ENCODE measurements at places on chromosomes 1 and 21.

- no peak for DNase-seq
These were observed 97.3 kb upstream of the RAB3GAP2 start for GRCh38 chr1:220369511-220369910.

DNA sequence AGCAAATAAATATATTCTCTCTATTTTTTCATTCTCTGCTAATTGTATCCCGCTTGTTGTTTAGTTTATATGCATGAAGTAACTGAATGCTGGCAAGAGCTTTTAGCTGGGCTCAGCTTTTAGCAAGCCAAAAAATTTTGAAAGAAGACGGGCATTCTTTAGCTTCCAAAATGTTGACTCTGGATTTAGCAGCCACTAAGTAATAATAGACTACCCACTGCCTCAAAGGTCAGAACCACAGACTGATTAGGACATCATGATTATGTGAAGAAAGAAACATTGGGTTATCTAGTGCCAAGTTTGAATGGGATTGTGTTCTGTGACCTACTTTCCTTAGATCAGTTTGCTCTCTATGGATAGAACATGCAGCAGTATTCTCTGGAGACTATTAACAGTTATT, 80.3 kb upstream of the DPH5 start:
- DNase-seq, result no peak

- no peak for DNase-seq
These were observed 25.6 kb downstream of the RAB4A start for GRCh38 chr1:229296541-229296941.

- no peak for DNase-seq
These were observed 15.7 kb upstream of the RCAN1 start for GRCh38 chr21:34630536-34631143.

GRCh38 chr1:246318036-246318359, 189.1 kb downstream of the SMYD3 start:
- no peak for DNase-seq

DNA sequence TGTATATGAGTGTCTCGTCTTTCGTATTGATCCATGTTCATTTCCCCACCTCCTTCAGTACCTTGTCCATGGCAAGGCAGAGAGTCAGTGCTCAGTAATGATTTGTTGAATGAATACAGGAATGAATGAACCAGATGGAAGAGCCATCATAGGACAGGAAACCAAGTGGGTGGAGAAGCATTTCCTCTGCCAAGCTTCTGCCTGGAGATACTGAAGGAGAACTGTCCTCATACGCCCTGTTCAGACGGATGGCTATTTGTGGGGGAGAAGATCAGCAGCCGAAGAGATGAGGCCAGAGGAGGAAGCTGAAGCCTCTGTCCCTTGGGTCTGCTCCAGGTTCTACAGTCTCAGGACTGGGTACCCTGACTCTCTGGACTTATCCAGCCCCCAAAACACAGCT, 5.8 kb downstream of the FAM43B start:
- no peak for DNase-seq

- no peak for DNase-seq
These were observed 62.1 kb downstream of the PCNT start for GRCh38 chr21:46385846-46386733.

- no peak for DNase-seq
These were observed 10.8 kb upstream of the TIAM1 start for GRCh38 chr21:31354604-31355443.

DNA sequence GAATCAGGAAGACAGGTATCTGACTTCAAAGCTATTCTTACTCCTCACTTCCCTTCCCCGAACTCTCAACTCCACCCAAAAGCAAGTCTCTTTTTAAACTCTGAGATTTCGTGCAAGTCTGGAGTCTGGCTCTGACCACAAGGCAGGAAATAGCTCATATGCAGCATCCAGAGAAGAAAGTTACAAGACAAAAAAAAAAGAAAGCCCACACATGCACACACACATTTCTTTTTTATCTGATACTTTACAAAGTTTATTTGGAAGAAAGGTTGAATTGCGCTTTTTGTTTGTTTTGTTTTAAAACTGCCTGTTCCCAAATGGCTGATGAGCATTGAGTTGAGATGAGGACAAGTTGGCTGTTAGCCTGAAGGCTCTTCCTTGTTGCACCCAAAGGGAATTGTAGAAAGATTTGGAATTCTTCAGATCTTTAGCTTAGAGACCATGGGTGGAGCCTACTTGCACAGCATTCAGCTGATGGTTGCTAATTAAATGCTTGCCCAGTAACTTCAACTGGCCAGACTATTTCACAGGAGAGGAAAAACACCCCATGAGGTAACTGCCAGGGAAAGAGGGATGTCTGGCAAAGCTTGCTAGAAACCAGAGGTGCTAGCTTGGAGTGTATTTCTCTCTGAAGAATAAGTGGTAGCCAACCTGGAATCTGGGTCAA, 490.3 kb downstream of the TTLL7 start:
- no peak for DNase-seq

- DNase-seq, result no peak
These were observed 3.5 kb downstream of the DHCR24 start for GRCh38 chr1:54883349-54884102.

DNA sequence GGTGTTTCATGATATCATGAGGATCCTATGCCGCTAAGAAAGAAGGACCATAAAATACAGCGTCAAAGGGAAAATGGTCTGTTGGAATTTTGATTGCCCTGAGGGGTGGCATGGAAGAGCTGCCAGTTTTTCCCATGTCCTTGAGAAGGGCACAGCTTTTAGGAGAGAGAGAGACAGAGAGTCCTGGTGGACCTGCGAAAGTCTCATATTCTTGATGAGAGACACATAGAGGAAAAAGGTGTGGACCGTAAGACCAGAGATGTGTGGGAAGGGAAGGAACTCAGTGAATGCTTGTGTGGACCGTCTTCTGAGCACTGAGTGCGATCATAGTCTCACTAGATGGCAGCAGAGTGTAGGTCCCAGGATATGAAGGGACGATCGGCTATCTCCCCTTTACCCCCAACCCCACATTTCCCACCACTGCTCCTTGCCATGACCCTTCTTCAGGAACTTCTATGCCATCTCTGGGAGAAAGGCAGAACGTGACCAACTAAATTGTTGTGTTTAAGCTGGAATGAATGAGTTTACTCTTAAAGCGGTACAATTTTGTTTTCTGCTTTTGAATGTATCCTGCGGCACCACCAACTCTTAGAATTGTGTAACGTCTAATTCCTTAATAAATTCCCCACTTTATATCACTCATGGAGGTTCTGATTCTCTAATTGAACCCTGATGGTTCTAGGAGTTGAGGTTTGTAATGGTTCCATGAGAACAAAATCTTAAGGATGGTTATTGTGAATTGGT, 117.7 kb downstream of the CTH start:
- no peak for DNase-seq

DNA sequence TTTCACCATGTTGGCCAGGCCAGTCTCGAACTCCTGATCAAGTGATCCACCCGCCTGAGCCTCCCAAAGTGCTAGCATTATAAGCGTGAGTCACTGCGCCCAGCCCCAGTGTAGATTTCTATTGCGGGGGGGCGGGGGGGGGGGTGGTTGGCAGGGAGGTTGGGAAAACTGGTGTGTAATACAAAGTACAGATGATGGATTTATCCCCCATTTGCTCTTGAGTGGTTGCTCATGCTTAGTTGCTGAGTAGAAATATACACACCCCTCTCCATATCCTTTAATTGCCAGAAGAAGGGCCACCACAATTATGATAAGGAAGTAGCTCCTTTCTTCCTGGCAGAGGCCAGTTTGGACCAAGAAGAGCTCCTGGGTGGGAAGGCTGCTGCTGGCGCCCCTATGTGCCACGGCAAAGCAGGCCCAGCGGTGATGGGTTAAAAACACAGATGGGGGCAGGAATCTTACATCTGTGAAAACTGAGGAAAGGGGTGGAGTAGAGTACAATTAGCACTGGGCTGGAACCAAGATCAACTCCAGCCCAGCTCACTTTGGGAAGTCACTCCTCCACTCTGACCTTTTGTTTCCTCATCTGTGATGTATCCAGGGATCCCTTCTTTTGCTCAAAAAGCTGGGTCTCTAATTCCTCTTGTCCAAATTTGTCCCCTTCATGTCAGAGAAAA, 55.2 kb downstream of the MRPL37 start:
- DNase-seq, result no peak

- DNase-seq, result no peak
These were observed 360 bp upstream of the GBP3 start for GRCh38 chr1:89023026-89023425.

DNA sequence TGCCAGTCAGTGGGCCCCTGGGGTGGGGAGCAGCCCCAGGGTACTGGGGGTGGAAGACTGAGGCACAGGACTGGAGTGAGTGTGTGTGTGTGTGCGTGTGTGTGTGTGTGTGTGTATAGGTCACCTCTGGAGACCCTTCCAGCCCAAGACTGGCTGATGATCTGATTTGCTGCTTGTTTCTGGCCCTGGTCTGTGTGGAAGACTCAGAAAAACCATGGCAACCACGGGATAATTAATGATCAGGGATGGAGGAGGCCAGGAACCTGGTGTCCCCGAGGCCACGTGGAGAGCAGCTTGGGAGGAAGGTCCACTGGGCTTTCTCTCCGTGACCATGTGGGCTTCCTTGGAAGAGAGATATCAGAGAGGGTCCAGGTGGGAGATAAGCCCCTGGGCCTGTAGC, 4.8 kb upstream of the ACTL8 start:
- DNase-seq, result no peak

GRCh38 chr1:38788341-38789336, 70.9 kb downstream of the RRAGC start:
- no peak for DNase-seq

- no peak for DNase-seq
These were observed 298.4 kb upstream of the DUSP10 start for GRCh38 chr1:222040121-222040805.

DNA sequence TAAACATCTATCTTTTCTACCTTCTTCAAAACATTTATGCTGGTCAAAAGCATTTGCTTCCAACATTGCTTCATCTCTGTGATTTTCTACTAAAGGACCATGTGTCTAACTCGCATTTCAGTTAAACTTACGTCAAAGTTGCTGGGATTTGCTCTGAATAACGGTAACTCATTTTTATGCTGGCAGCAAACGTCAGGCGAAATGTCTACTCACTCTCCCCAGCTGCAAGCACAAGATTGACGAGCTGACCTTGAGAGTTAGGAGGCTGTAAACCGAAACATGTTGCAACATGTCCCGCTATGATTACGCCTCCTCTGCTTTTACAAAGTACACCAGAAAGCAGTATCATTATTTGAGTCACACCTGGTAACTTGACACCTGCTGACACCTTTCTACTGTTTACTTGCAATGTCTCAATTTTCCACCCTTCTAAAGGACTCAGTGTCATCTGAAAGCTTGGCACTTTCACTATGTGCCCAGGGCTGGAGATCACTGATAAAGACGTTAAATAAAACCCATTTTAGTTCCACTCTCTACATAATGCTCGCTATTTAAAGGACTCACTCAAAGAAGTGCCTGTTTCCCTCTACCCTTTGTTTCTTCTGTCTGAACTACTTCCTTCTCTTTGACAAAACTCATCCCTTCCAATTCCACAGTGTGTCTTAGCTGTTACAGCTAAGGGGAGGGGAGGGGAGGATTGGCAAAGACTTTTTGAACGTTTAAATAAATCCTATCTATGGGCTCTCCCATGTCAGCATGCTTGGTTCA, 111.9 kb downstream of the PTPN14 start:
- DNase-seq, result no peak

GRCh38 chr1:232644209-232644608, 14.3 kb upstream of the SIPA1L2 start:
- DNase-seq, result no peak

DNA sequence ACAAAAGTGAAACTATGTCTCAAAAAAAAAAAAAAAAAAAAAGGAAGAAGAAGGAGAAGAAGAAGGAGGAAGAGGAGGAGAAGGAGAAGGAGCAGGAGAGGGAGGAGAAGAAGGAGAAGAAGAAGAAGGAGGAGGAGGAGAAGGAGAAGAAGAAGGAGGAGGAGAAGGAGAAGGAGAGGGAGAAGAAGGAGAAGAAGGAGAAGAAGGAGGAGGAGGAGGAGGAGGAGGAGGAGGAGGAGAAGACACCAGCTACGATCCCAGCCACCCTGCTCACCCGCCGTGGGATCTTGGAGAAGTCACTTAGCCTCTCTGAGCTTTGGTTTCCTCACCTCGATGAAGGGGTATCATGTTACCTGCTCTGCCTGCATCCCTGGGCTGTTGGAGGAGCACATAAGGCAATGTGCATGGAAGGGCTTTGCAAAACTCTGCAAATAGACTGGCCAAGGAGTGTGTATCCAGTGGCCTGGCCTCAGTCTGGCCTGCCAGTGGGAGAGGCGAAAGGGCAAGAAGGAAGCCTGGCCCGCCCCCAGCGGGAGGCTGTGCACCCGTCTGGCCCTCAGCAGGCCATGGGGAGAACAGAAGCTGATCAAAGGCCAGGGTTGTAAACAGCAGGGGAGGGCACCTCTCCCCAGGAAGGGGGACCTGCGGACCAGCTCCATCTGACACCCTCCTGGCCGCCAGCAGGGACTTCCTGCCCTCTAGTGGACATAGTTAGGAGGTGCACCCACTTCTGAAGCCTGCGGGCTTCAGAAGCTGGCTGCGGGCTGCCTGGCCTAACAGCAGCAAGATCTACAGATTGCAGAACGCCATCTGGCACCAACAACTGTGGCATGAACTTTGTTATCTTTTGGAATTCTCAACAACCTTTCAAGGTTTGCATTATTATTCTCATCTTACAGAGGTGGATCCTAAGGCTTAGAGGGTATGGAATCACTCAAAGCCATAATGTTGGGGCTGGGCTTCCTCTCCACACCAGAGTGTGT, 19.2 kb upstream of the CDK18 start:
- DNase-seq, result peak; percentile 86

- no peak for DNase-seq
These were observed 10.3 kb upstream of the SLC45A1 start for GRCh38 chr1:8307628-8308027.

DNA sequence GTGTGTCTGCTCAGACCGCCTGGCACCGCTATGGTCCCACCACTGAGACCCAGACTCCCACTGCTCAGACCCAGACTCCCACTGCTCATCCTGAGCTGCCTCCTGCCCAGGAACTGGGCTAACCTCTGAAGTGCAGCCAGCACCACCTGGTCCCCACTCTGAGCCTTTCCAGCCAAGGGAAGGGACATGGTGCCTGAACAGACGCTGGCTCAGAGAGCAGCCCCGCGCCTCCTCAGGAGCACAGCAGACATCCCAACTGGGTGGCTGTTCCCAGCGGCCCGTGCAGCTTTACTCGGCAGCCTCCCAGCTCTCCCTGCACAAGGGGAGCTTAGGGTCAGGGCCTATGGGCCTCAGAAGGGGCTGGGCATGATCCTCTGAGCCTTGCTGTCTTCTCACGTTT, 27.8 kb upstream of the CNTN2 start:
- no peak for DNase-seq

- no peak for DNase-seq
These were observed 13.2 kb downstream of the MEGF6 start for GRCh38 chr1:3598051-3598491.

- DNase-seq, result peak; percentile 83
These were observed 26.3 kb upstream of the IER5 start for GRCh38 chr1:181061891-181062835.

- peak; percentile 65 for DNase-seq
These were observed 57.9 kb upstream of the ADARB1 start for GRCh38 chr21:45016406-45017038.

Data from posterior vena cava (tissue), 2 donors.